Adipocyte (in vitro differentiated cells): ENCODE measurements at places on chromosomes 5 and 9.

- DNase-seq: no peak
Measured at GRCh38 chr5:173826086-173826427, 62.1 kb upstream of the CPEB4 start.

DNA sequence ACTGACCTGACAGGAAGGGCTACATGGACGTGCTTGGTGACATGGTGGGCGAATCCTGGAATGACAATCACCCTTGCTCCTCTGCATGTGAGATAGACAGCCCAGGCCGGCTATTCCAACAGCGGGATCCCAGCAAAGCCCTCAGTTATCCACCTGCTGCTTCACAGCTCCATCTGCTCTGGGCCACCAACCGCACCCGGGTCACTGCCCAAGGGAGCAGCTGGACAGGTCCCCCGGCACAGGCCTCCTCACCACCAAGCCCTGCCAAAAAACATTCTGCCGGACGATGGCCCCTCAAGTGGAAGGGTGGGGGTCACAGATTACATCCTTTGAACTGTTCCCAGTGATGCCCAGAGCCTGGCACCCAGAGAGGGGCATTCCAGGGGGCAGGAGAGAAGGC lies 39.6 kb downstream of the STK10 start:
- DNase-seq: no peak

DNA sequence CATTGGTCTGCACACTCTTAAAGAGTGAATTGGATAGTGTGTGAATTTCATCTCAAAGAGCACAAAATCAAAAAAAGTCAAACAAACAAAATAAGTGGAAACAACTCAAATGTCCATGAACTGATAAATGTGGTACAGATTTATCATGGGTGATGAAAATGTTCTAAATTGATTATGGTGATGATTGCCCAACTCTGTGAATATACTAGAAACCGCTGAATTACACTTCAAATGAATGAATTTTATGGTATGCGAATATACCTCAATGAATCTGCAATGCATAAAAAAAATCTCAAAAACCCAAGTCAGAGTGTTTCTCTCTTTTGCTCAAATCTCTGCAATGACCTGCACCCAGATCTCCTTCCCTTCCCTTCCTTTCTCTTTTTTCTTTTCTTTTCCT lies 64.0 kb downstream of the PRRC1 start:
- DNase-seq: no peak

DNA sequence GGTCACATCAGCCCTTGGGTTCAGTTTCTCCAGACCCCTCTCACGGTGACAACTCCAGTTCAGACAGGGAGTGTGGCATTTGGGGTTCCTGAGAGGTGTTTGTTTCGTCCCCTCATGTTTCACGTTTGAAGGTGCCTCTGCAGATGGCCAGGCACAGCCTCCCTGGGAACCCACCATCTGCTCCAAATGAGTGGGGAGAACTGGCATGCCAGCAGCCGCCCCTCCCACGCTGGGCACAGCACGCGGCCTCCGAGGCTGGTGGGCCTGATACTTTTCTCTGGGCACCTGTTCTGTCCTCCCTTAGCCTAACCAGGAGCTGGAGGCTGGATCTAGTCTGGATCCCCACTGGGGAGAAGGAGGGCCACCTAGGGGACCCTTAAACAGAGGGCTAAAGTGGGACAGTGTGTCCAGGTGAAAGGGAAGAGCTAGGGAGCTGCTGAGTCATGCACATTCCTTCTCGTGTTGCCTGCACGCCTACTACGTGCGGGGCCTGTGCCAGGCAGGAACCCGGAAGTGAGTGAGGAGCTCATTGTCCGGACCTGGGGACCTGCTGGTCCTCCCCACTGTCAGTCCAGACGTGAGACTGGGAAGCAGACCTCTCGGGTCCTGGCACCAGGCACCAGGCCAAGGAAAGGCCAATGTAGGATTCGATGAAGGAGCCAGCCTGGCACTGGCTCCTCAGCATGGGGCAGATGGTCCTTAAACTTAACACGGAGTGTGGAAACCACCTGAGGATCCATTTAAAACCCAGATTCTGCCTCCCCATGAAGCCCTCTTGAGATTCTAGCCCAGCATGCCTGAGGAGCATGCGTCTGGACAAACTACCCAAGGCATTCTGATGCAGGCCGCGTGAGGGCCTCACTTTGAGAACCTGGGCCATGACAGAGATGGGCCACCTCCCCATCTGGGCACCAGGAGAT lies 11.7 kb downstream of the DNM1 start:
- no peak for DNase-seq

GRCh38 chr5:27038476-27038875 lies at the start of gene CDH9:
Gene CDH9, minus strand, starts transcription at chr5:27038586. Its CDS starts 50,253 bp downstream, at chr5:26988333.
- DNase-seq: no peak

DNA sequence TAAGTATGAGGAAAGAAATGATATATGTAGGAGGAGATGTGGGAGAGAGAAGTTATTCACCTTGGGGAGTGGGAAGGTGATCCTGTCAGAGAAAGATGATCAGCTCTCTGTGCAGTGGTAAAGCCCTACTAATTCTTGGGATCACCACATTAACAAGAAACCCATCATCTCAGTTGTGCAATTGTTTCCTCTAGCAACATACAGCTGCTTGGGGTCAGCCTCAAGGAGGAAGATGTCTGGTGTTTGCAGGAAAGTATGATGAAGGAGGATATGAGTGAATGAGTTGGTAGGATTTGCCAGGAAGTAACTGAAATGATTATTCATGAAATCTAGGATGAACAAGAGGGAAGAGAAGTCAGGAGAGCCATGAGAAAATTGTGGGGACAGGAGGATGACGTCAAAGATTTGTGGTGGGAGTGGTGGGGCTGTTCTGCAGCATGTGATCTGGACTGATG lies 50.1 kb downstream of the TNFSF8 start:
- DNase-seq: no peak

- DNase-seq: peak; percentile 51
Measured at GRCh38 chr9:127567730-127568617, 44.1 kb upstream of the STXBP1 start.

DNA sequence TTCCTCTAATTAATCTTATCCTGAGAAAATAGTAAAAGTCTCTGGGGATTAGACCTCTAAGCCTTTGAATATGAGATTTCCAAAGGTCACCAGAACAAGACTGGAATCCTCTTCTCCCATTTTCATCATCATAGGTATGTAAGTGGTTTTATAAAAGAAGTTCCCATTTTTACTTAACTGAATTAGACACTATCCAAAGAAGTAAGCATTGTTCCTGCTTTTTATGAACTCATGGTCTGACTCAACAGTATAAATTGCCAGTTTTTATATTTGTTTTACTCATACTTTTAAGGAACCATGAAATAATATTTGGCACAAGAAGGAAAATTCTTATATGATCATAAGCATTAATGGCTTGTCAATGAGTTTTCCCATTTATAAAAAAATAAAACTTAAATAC lies 167.1 kb upstream of the ADRA1B start:
- peak; percentile 51 for DNase-seq

- DNase-seq: no peak
Measured at GRCh38 chr9:90343366-90343765, 299.3 kb downstream of the DIRAS2 start.

- no peak for DNase-seq
Measured at GRCh38 chr5:180599590-180599914, 8.3 kb upstream of the SCGB3A1 start.

- no peak for DNase-seq
Measured at GRCh38 chr5:134135091-134135655, 20.7 kb downstream of the TCF7 start.

DNA sequence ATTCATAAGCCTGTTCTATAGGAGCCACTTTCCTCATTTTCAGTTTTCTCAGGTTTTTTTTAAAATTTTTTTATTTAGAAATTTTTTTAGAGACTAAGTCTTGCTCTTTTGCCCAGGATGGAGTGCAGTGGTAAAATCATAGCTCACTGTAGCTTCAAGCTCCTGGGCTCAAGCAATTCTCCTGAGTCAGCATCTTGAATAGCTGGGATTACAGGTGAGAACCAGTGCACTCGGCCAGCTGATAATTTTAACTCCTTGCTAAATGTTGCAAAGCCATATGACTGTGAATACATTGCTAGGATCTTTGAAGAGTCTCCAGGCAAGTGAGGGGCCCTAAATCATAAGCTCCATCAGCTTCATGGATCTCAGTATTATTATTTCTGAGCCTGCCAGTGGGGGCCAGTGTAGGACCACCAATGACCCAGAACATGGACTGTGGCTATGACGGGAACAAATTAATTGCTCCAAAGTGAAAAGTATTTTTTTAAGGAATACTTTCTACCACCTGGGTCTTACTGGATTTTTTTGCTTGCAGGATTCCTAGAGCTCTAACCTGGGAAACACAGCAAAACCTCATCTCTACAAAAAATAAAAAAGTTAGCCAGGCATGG lies 5.7 kb upstream of the GAPVD1 start:
- no peak for DNase-seq

GRCh38 chr9:37104183-37104889 lies 16.0 kb upstream of the ZCCHC7 start:
- peak; percentile 77 for DNase-seq

DNA sequence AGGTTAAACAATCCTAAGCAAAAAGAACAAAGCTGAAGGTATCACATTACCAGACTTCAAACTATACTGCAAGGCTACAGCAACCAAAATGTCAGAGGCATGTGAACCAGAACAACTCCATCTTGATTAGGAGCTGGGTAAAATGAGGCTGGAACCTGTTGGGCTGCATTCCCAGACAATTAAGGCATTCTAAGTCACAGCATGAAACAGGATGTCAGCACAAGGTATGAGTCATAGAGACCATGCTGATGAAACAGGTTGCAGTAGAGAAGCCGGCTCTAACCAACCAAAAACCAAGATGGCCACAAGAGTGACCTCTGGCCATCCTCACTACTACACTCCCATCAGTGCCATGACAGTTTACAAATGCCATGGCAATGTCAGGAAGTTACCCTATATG lies 252.0 kb downstream of the RASEF start:
- DNase-seq: peak; percentile 3

- DNase-seq: peak; percentile 33
Measured at GRCh38 chr5:99033014-99033900, 104.5 kb upstream of the CHD1 start.

GRCh38 chr9:136378170-136379002 lies 4.9 kb upstream of the CARD9 start:
- DNase-seq: no peak

- no peak for DNase-seq
Measured at GRCh38 chr9:87180361-87180760, 233.1 kb upstream of the GAS1 start.

- DNase-seq: peak; percentile 79
Measured at GRCh38 chr5:138354926-138355378, 2.5 kb downstream of the KDM3B start.

- peak; percentile 73 for DNase-seq
Measured at GRCh38 chr9:22041775-22042174, 32.7 kb upstream of the CDKN2B start.

- DNase-seq: no peak
Measured at GRCh38 chr9:13186774-13187173, 92.7 kb downstream of the MPDZ start.

DNA sequence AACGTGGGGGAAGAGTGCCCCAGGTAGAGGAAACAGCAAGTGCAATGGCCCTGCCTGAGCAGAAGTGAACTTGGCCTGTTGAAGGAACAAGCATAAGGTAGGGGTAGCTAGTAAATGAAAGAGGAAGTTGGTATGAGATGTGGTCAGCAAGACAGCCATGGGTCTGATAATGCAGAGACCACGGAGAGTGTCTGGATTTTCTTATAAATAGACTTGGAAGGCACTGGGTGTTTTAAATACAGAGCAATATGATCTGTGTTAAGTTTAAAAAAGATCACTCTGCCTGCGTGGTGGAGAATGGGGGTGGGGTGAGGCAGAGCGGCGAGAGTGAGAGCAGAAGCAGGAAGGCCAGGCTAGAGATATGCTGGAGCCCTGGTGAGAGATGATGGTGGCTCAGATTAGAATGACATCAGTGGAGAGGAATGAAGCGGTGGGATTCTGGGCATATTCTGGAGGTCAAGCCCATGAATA lies 4.2 kb downstream of the ADAM19 start:
- peak; percentile 59 for DNase-seq

DNA sequence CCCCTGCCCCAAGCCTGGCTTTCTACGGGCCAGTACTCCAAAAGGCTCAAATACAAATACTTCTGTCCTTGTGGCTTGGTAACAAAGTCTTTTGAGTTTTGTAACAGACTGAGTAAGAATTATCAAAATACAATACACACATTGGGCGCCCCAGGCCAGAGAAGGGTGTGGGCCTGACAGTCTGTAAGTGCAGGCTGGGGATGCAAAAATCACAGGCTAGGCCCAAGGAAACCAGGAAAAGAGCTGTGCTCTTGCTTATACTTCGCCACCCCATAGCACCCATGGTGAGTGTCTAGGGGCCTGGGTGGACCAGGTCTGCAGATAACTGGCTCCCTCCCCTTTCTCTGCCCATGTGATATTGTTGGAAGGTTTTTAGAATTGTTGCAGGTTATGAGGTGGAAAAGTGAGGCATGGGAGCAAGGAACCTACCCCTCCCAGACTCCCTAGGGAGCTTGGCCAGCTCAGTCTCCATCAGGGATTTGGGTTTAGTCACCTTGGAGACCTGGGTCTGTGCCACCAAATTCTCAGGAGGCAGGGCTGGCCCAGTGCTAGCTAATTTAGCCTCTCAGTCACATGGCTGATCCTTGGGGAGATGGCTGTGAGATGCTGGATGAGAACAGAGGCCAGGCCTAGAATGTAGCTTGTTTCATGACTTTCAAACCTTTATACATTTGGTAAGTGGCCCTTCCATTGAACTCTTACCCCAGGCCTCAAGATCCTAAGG lies 72.9 kb downstream of the TARS1 start:
- peak; percentile 4 for DNase-seq

DNA sequence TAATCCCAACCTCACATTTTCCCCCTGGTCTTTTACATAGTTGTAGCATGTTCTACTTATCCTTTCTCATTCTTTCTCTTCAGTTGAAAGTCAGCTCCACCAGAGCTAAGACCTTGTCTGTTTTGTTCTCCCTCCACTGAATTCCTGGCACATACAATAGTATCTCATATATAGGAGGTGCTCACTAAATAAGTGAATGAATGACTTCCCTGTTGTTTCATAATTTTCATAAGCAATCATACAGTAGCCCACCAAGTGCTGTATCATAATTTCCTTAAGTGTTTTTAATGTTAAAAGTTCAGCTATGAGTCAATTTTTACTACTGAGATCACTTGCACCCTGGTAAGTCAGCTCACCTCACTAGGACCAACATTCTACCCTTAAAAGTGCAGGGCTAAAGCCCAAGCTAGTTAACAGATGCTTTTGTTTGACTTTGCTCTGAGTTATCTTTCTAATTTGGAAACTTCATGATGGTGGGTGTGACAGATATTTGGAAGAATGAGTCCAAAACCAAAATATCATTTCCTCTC lies 27.6 kb downstream of the TMEM245 start:
- no peak for DNase-seq

GRCh38 chr5:176761755-176762154 lies 48.6 kb upstream of the UNC5A start:
- DNase-seq: no peak

GRCh38 chr9:84570482-84571154 lies 98.9 kb upstream of the NTRK2 start:
- peak; percentile 0 for DNase-seq

- no peak for DNase-seq
Measured at GRCh38 chr5:127919006-127919796, 164.4 kb upstream of the SLC12A2 start.

- DNase-seq: no peak
Measured at GRCh38 chr9:94134629-94135028, 50.4 kb downstream of the PTPDC1 start.
